ENCODE measurements at places on chromosomes 5 and 9.

- DNase-seq = no peak
These were observed 5.7 kb upstream of the PRXL2C start for GRCh38 chr9:96660692-96661248.

GRCh38 chr9:137602661-137603060 lies 2.8 kb upstream of the ARRDC1 start:
- no peak for DNase-seq

- DNase-seq = no peak
These were observed 1.6 kb downstream of the B4GALT1 start for GRCh38 chr9:33165263-33166151.

GRCh38 chr5:142806841-142807267 lies 36.7 kb downstream of the ARHGAP26 start:
- DNase-seq = no peak

- no peak for DNase-seq
These were observed 95.5 kb downstream of the GHR start for GRCh38 chr5:42518595-42519221.

DNA sequence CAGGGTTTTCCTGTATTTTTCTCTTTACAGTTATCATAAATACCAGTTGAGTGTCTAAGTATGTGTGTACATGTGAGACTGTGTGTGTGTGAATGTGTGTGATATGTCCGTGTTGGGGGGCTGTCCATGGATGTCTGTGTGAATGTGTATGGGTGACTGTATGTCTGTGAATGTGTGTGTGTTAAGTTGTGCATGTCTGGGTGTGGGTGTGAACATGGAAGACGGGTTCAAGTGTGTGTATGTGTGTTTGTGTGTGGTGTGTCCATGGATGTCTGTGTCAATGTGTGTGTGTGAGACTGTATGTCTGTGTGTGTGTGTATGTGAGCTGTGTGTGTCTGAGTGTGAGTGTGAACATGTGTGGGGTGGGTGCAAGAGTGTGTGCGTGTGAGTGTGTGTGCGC lies 55.0 kb downstream of the VAV2 start:
- no peak for DNase-seq

- no peak for DNase-seq
These were observed 813.4 kb downstream of the TLE1 start for GRCh38 chr9:80875947-80876346.
